ENCODE measurements at places on chromosomes 3 and 15.
A peak's percentile ranks its signal among the peaks of the same experiment; 100 is the strongest.

DNA sequence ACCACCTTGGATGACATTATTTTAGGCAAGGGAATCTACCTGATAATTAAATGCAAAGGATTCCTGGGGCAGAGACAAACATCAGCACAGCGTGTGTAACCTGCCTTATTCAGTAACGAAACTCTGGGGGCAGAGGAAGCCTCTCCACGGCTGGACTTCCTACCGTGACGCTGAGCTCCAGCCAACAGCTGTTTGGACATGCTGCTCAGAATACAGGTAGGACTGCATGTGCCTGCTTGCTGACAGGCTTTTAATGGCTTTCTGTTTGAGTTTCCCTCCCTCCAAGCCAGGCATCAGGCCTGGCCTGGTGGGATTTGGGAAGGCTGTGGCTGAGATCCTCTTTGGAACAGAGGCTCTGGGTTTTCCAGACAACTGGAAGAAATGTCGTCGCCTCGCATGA lies 150.6 kb downstream of the ADAMTS17 start:
- DNase-seq, result no peak

GRCh38 chr15:55257938-55258337 lies 31.7 kb downstream of the RAB27A start:
- no peak for DNase-seq

- no peak for DNase-seq
These were observed 4.5 kb downstream of the FETUB start for GRCh38 chr3:186644683-186645082.

- no peak for DNase-seq
These were observed 46.6 kb downstream of the CRYGS start for GRCh38 chr3:186497608-186498007.

DNA sequence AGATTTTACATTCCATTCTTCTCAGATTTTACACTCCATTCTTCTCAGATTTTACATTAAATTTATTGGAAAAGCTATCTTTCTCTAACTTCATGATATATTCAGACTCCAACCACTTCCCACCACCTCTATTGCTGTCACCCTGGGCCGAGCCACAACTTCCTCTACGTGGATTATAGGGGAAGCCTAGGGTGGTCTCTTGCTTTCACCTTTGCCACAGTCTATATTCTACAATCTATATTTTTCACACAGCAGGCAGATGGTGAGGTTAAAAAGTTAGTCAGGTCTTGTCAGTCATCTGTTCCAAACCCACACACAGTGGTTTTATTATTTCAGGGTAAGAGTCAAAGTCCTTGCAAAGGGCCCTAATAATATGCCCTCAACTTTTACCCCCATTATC lies 370.8 kb upstream of the SUCLG2 start:
- no peak for DNase-seq

DNA sequence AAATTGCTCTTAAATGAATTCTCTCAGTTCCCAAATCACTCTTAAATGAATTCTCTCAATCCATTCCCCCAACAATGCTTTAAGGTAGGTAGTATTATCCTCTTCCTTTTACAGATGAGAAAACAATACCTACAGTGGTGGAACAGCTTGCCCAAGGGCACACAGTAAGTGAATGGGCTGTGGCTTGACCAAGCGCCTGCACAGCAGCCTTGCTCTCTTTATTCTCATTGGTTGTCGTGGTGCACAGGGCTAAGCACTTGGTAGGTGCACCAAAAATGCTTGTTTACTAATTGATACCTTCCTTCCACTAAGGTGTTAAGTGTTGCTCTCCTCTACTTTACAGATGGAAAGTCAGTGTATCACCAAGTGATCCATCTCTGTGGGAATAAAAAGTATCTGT lies 43.3 kb downstream of the FAM43A start:
- no peak for DNase-seq

DNA sequence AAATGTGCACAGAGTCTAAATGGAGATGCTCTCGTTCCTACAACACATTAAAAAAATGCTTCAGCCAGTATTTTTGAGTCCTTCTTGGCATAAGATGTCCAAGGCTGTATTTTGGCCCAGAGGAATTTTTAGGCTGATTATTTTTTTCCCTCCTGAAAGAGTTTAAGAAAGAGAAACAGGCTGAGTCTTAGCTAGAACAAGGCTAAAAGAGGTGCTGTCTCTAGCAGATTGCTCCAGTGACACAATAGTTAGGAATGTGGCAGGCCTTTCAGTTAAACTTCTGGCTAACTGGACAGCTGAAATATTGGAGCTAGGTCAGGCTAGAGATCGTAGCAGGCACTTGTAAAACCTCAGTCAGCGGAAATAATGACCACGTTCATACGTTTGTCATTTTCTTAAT lies 271.4 kb upstream of the RARB start:
- DNase-seq, result peak; percentile 70

GRCh38 chr3:132342610-132343009 lies 25.4 kb downstream of the ACP3 start:
- DNase-seq, result no peak

DNA sequence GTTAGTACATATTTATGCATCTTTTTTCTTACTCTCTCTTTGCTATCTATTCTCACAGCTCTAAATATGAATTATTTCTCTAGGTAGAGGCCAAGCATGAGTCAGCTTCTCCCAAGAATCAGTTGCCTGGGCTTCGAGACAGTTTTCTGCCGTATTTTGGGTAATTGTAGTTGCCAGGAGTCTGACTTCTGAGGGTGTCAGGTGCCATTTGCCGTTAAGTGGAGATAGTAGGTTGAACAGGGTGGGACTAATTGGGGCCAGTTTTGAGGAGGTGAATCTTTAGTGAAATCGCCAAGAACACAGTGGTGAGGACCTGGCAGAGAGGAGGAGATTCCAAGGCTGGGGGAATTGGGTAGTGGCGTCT lies 7.8 kb upstream of the NRROS start:
- no peak for DNase-seq

DNA sequence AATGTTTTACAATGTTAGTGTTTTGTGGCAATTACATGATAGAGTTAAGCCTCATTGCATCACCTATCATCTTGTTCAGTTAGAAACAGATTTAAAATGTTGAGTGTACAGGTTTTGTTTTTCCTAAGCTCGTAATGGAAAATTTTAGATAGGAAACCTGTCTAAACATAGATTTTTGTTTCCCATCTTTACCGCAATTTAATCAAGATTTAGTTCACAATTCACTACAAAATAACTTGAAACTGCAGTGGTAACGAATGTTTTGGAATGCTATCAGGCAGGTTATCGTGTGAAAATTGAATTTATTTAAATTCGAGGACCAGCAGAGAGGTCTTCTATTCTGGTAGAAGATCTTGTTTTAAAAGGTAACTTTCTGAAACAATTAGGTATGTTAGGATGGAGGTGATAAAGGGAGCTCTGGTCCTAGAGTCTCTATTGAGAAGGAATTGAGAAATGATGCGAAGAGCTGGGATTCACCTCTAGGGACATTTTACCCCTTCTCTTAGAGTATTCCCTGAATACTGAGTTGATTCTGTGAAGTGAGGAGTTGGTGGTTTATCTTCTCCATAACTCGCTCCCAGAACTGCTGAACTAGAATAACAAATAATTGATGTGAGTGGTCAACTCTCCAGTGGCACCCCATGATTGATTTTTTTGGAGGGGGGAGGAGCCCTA lies 1.4 kb downstream of the DOCK3 start:
- no peak for DNase-seq

- no peak for DNase-seq
These were observed 20.9 kb downstream of the ERICH6 start for GRCh38 chr3:150682824-150683223.

DNA sequence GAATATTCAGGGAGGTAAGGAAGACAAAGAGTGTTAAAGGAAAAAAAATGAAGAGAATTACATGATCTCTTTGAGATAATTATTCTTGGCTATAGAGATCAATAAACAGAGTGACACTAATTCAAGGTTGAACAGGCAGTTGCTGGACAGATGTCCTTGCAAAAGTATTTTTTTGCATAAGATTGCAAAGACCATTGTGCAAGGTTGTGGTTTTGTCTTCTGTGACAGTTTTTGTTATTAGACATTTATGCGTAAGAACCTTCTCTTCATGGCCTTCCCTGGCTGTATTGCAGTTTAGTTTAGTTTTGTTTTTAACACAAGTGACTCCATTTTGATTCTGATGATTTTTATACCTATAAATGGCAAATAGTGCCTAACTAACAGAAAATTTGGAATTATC lies 682.8 kb upstream of the ARPP21 start:
- no peak for DNase-seq

DNA sequence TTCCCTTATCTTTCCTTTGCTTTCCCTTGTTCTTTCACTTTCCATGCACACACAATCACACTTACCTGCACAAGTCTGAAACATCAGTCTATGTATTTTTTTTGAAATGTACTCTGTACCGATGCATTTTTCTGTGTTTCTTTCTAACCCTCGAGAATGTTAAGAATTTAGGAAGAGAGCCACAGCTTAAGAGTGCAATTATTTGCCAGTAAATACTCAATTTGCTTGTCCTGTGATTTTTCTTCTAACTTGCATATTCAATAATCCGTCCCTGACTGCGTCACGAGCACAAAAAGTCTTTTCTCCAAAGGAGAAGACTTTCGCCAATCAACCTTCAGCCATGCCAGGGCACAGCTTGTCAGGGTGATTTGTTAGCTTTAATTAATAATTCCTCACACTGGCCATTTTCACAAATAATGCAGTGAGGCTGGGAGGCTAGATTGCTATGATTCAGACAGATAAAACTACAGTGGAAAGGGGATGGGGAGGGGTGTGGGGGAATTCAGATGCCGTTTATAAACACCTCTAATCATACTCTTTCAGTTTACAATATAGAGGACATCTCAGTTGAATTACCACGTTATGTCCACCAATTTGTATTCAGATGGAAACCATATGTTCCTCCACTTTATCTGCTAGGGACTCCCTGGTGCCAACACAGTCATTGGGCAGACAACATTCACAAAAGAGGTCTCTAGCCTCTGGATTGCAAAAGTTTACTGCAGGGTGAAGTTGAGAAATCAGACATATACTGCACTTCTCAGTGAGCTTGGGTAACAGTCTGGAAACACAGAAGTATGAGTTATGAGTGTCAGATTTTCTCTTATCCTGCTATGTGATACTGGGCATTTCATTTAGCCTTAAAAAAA lies 388.0 kb downstream of the ZBTB20 start:
- peak; percentile 44 for DNase-seq

- DNase-seq, result no peak
These were observed 186.8 kb downstream of the THSD4 start for GRCh38 chr15:71301958-71302621.

DNA sequence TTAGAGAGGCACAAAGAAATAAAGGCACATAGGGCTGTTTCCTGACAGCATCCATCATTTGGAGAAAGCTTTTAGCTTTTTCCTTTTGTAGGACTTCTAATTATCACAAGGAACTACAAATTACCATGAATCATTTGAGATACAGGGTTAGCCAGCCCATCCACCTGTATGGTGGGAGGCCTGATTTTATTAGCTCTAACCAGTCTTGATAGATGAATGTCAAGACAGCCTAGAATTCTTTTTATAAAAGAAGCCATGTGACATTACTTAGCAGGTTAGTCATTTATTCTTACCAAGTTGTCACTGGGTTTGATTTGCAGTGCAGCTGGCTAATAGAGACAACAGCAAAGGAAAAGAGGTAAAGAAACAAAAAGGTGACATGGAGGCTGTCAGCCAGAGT lies 618.1 kb downstream of the ZNF385D start:
- DNase-seq, result no peak

- no peak for DNase-seq
These were observed 503.9 kb upstream of the NR2F2 start for GRCh38 chr15:95826412-95827195.

DNA sequence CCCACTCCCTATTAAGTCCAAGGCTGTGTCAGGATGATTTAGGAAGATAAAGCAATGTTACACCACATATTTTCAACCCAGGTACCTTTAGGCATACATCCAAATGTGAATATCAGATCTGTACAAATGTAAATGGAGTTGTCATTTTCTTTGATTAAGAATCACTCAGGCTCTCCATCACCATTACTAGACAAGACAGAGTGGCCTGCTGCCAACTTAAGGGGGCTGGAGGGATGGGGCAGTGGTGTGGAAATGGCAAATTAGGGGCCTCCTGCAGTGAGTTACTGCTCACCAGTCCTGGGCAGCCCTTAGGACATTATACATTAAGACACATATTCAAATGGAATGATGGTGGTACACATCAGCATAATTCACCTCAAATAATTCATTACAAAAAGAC lies 211.0 kb downstream of the TNIK start:
- DNase-seq, result no peak

GRCh38 chr3:137947117-137947516 lies 62.8 kb upstream of the CLDN18 start:
- no peak for DNase-seq

GRCh38 chr3:167882057-167882667 lies 146.6 kb downstream of the SERPINI1 start:
- DNase-seq, result peak; percentile 37

DNA sequence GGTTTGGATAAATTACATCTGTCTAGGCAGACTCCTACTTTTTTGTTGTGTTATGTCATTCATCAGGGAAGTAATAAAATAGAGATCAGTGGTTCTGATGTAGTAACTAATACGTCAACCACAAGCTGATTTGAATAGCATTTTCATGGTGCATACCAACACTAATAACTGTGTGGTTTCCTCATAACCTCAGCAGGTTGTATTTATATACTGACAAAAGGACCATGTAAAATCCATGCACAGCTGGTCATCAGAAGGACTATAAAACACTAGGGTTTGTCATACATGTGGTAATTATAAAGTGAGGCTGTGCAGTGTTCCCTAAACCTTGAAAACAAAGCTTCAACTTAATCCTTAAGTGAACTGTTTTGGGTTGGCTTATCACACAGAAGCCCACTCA lies 216.8 kb upstream of the RBMS3 start:
- peak; percentile 18 for DNase-seq

DNA sequence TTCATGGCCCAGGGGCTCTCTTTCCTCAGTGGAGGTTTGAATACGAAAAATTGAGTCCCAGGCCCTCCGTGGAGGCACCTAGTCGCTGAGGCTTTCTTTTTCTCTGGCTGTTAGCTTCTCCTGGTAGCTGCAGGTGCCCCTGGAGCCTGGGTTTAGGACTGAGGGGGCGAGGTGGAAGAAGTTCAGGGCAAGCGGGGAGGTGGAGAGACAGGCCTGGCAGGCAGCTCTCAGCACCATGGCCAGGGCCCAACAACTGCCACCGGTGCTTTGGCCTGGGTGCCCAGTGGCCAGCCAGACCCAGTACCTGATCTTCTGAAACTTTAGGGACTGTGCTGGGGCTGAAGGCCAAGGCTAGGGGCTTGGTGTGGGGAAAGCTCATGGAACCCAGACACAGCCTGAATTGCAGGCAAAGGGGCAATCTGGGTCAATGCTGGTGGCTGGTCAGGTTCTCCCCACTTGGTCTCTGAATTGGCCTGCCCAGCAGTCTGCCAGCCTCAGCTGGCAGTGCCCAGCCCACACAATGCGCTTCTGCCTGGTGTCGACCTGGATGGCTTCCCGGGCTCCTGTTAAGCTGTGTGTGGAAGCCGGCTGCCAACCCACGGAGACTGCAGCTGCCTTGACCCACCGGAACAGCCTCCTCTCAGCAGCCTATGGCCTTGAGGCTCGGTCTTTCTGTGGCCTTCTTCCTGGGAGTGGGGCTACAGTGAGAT lies 30.3 kb upstream of the POLG start:
- peak; percentile 5 for DNase-seq

DNA sequence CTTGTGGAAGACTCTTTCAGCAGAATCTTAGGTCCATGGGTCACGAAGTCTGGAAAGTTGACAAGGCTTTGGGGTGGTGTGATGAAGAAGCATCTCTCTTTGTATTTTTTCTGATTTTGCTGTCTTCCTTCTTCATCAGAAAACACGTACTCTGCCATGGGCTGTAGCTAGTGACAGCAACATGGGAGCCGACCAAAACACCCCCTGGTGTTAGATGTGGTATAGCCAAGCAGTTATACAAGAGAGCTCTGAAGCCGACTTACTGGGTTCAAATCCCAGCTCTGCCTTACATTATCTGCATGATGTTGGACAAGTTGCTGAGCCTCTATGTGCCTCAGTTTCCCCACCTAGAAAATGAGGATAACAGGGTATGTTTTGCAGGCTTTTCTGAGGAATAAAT lies 32.9 kb upstream of the LYZL4 start:
- DNase-seq, result no peak

All from kidney glomerular epithelial cell (primary cell).